ENCODE measurements at places on chromosomes 3 and 15.

DNA sequence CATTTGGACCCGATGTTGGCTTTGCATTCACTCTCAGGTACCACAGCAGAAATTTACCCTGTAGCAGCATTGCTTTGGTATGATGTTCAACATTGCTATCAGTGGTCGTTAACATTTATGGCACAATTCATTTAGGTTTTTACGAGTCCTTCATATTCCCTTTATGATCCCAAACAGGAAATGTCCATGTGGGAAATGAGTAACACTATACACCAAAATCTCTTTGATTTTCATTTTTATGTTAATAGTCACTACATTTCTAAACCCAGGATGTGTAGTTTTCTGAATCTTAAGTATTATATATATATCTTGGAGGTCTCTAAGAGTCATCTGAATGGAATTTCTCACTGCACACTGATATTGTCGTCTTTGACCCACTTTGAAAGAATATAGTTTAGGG lies 78.5 kb upstream of the RBMS3 start:
- no peak for DNase-seq

DNA sequence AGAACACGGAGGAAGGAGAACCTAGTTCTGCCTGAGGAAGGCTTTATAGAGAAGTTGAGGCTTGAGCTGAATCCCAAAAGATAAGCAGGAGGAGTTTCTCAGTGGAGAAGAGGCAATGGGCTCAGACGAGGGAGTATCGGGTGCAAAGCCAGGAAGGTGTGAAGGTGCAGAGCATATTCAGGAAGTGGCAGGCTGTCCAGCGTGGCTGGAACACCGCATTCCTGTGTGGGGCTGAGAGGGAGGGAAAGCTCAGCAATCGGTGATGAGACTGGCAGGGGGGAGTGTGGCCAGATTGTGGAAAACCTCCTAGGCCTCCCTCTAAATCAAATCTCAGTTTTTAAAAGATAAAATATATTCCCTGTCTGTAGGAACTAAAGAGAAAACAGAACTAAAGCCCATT lies 63.0 kb downstream of the ARHGAP31 start:
- DNase-seq: no peak

- no peak for DNase-seq
Measured at GRCh38 chr3:46847744-46848143, 15.5 kb downstream of the MYL3 start.

- no peak for DNase-seq
Measured at GRCh38 chr3:123375014-123375940, 73.6 kb downstream of the ADCY5 start.

GRCh38 chr3:196617256-196617655 lies 22.2 kb upstream of the NRROS start:
- no peak for DNase-seq

DNA sequence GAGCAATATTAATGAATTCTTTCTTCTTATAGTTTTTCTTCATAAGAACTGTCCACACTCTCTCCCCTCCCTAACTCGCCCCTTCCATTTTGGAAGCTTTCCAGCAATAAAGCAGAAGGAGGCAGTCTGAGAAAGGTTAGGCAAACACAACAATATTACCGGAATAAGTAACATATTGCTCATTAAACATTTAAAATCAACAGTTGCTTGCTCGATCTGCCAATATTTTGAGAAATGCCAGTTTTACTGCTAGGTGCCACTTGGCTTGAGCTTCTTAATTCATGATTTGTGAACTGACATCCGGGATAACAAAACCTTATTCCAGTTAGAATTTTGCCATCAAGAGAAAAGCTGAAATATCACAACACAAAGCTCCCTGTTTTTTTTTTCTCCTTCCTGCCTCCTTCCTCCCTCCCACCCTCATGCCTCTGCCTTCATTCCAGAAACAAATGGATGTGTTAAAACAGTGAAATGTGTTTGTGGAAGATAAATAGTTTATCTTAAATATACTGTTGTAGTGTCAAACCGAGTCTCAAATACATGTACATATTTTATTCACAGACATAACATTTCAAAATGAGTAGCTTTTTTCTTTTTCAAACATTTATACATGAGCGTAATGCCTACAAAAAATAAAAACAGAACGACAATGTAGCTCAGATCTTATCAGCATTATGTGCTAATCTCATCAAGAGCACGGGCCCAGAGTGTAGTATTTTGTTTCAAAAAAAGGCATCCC lies 253.7 kb downstream of the GAP43 start:
- DNase-seq: no peak

DNA sequence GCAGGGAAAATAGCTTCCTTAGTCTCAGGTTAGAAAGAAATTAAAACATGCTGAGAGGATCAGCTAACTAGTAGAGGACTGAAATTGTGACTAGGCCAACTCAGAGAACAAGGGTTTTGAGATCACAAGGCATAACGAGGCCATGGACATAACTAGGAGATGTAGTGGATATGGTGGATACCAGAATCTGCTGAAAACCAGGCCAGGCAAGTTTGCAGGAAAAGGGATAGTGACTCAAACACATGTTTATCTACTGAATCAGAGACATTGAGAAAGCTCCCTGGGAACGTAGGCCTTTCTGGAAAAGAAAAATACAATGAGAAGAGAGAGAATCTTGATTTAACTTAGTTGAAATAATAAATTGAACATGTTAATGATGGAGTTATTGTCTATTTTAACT lies 326.5 kb upstream of the GBE1 start:
- DNase-seq: no peak

DNA sequence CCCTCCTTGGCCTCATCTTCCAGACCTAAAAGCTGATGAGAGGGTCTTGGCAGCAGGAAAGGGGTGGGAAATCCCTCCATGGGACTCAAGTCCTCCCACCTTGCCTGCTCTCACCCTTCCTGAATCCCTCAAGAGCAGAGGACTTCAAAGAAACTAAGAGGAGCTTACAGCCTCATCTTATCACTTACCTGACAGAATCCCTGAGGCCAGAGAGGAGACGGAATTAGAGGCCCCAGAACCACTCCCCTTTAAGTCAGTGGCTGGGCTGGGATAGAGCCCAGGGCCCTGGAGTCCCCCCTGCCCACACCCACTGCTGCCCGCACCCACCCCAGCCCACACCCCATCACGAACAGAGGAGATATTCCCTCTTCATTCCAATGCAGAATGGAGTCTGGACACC lies 15.2 kb downstream of the LOXL1 start:
- DNase-seq: no peak

GRCh38 chr3:177026505-177027277 lies 170.6 kb downstream of the TBL1XR1 start:
- DNase-seq: no peak

- no peak for DNase-seq
Measured at GRCh38 chr3:193783166-193783896, 190.3 kb downstream of the OPA1 start.

GRCh38 chr15:98294126-98294525 lies 333.6 kb downstream of the ARRDC4 start:
- no peak for DNase-seq

DNA sequence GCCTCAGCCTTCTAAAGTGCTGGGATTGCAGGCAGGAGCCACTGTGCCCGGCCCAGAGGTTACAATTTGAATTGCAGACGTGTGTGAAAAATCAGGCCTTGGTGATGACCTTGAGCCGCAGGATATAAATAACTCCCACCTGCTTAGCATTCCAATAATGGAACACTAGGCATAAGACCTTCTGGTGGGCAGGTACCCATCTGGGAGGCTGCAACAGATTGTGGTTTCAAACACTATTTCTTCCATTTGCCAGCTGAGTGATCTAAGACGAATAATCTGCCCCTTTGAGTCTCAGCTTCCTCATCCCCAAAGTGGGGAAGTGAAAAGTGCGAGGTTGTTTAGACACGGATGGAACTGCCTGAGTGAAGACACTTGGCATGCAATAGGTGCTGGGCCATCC lies 47.7 kb upstream of the HERC1 start:
- DNase-seq: no peak

DNA sequence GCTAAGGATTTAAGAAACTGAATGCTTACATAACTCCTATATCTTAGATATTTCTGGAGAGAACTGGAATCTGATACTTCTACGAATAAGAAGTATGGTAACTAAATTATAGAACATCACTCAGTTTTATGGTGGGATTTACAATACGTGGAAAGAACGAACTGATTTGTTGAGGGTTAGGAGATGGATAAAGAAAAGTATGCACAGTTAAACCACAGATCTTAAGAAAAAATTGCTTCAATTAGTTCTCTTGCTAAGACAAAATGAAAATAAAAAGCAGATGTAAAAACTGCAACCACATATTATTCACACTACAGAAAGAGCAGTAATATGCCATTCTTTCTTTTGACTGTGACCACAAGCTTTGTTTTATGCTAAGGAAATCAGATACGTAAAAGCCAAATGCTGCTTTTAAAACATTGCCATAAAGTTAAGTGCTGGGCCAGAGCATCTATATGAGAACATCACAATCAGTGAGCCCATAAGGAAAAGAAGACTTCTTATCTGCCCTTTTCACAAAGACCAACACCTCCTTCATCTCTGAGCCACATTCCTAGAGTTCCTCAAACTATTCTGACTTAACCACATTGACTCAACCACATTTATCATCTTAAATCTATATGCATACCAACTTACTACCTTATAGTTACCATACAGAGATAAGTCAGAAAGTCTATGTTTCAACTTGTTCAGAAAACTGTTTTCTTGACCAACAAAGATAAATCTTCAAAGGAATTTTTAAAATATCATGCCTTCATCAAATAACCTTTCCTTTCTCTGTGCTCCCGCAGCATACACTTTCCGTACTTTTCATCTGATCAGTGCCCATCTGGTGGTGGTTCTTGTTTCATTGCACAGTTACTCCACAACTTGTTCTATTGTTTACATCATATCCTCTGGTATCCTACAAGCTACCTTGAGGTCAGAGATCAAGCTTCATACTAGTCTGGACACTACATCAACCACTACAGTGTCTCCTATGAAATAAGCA lies 61.7 kb downstream of the FSIP1 start:
- no peak for DNase-seq

- DNase-seq: no peak
Measured at GRCh38 chr15:77821188-77821958, 188.7 kb upstream of the LINGO1 start.

DNA sequence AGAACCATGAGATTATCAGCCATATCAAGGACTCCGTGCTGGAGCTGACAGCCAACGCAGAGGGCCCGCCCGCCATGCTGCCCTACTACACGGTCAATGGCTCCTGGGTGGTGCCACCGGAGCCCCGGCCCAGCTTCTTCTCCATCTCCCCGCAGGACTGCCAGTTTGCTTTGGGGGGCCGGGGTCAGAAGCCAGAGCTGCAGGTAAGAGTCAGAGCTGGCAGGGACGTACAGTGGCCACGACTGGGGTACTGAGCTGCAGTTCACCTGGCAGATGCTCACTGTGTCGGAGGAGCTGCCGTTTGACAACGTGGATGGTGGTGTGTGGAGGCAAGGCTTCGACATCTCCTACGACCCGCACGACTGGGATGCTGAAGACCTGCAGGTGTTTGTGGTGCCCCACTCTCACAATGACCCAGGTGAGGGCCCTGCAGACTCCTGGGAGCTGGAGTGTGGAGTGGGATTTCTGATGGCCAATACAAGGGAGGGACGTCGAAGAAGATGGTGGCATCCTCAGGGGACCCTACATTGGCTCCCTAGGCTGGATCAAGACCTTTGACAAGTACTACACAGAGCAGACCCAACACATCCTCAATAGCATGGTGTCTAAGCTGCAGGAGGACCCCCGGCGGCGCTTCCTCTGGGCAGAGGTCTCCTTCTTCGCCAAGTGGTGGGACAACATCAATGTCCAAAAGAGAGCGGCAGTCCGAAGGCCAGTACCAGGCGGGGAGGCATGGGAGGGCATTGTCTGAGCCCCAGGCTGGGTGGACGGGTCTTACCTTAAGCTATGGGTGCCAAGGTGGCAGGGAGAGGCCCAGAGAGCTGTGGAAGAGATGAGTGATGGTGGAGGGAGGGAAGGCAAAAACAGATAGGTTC lies 2.4 kb downstream of the MAN2A2 start:
- no peak for DNase-seq

GRCh38 chr3:122457706-122458105 lies 41.8 kb upstream of the WDR5B start:
- DNase-seq: no peak

- DNase-seq: no peak
Measured at GRCh38 chr3:136678981-136679380, 73.2 kb downstream of the STAG1 start.

DNA sequence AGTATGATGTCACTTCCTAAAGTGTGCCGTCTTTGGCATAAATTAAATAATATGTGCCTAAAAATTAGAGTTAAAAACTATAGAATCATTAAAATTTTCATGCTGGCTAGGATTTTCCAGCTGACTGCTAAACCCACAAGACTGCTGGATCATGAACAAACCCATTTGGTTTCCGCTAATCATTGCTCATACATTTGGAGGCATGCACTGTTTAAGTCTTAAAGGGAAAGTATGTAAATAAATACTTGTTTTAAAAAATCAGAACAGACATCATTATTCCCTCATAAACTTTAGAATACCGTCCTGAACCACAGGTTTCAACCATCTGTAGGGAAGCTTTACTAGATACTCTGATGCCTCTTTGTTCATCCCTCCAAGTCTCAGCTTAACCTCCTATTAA lies 26.5 kb downstream of the ATP6V1A start:
- no peak for DNase-seq

- no peak for DNase-seq
Measured at GRCh38 chr3:24483873-24484272, 10.8 kb downstream of the THRB start.

GRCh38 chr3:107701299-107701698 lies 178.5 kb downstream of the BBX start:
- DNase-seq: no peak

DNA sequence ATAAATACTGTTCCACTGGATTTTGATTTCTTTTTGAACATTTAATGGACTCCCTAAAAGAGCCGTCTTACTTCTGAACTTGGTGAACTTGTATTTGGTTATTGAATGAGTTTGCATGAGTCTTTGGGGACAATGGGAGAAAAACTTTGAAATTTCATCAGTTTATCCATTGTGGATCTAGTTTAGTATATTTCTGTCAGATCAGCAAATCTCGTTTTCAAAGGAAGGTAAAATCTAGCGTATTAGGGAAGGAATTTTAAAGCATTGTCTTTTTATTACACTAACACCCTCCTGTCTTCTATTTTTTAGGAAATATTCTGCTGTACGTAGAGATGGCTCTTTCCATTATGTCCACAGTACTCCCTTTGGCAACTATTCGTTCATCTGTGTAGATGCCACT lies 12.8 kb downstream of the TMEM62 start:
- no peak for DNase-seq

DNA sequence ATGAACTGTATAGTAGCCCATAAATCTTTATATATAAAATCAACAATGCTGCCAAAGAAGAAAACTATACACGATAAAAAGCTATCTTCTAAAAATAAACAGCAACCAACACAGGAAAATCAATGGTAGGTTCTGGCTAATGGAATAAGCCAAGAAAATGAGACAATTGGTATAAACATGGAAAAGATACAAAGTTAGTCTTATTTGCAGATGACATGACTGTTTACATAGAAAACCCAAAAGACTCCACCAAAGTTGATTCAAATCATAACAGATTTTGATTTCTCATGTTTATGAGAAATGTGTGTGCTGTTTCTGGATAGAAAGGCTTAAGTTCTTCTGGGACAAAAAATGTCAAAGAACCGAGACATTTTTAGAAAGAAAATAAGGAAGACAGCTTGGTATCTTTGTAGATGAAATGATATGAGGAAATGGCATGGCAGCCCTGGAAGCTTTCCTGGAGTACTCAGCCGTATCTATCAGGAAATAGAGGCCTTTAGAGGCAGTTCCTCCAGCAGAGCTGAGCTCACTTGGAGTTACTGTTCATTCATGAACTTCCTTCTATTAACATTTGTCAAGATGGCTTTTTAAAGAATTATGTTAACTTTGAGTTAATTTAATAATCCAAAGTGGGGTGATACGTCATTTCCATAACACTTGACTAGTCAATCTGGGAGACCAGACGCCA lies 36.7 kb upstream of the VILL start:
- DNase-seq: no peak

GRCh38 chr15:41503669-41504010 lies 10.0 kb downstream of the ITPKA start:
- DNase-seq: no peak

Measured in stimulated activated CD8-positive, alpha-beta memory T cell treated with anti-CD3 and anti-CD28 coated beads, Interleukin-15, amount 100 ng/mL, for 4 hours (primary cell).